Epithelial cell of prostate (primary cell): ENCODE measurements at places on chromosomes 13 and 19.

DNA sequence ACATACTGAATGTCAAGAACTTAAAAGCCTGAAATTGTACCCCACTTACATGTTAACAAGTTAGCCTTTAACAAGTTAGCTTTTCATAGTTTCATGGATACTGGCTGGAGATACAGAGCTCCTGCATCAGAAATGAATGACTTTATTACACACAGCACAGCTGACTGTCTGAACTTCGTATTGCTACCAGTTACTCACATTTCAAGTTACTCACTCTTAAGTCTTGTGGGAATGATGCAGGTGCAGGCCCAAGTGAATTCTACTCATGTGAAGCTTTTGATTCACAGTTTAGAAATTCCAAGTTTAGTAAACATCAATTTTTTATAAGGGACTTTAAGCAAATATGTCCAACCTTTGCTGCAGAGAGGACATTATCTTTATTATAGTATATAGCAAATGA lies 762.2 kb upstream of the PRR20A start:
- no peak for DNase-seq

- DNase-seq = no peak
Measured at GRCh38 chr13:30115257-30115600, 192.1 kb downstream of the KATNAL1 start.

DNA sequence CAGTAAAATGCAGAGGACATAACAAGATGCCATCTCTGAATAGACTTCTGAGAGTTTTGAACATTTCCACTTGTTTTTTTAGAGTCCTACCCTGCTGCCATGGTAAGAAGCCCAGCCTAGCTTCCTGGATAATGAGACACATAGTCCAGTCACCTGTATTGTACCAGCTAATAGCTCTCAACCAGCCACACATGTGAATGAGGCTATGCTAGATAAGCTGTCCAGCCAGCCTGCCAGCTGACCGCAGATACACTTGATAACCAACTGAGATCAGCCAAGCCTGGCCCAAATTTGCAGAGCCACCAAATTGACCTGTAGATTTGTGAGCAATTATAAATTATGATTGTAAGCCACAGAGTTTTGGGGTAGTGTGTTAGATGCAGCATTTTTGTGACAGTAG lies 10.7 kb downstream of the RFXAP start:
- no peak for DNase-seq

DNA sequence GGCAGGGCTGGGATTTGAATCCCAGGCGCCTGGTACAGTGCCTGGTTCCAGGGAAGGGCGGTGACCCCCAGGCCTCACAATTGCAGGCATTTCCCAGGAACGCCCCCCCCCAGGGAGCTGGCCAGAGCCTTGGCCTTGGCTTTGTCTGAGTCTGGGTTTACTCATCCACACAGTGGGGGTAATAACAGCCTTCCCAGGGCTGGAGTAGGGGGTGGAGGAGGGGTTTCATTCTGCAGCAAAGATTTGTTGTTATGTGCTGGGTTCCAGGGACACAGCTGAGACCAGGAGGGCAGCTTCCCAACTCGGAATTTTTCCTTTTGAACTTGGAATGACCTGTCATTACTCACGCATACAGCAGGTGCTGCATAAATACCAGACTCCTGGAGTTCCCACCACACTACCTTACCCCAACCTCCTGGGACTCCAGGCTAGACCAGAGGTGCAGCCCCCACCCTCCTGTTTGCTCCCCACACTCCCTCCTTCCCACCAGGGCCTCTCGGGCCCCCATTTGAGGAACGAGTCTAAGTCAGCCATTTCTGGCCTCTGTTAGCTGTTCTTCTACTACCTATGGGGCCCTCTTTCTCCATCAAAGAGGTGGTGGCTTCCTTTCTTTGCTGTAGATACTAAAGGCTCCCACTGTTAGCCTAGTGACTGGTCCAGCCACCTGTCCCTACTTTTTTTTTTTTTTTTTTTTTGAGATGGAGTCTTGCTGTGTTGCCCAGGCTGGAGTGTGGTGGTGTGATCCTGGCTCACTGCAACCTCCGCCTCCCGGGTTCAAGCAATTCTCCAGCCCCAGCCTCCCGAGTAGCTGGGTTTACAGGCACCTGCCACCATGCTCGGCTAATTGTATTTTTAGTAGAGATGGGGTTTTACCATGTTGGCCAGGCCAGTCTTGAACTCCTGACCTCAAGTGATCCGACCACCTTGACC lies 1.6 kb upstream of the ADAMTS10 start:
- no peak for DNase-seq

GRCh38 chr19:2524840-2525723 lies 49.2 kb downstream of the GADD45B start:
- DNase-seq = peak; percentile 41

GRCh38 chr19:33418461-33418860 lies 45.0 kb downstream of the CEBPG start:
- DNase-seq = no peak

GRCh38 chr19:40690050-40690692 lies at the start of gene NUMBL:
NUMBL (minus strand) TSS chr19:40690651; CDS start chr19:40690483, 168 bp downstream.
- DNase-seq = no peak

GRCh38 chr13:23330356-23330755 lies 103.1 kb downstream of the SACS start:
- DNase-seq = no peak

DNA sequence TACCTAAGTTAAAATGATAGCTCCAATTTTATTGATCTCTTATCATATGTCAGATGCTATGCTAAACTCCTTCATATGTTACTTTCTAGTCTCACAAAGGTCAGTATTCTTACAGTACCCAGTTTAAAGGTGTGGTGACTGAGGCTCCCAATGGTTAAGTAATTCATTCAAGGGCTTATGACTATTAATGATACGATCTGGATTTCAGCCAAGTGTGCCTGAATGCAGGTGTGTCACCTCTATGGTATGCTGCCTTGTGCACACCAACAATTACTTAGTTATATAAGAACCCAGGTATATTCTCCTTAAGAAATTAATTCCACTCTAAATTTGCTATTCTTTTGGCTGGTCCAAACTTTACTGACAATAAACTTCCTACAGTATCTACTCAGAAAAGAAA lies 84.6 kb upstream of the TRPC4 start:
- DNase-seq = peak; percentile 61

DNA sequence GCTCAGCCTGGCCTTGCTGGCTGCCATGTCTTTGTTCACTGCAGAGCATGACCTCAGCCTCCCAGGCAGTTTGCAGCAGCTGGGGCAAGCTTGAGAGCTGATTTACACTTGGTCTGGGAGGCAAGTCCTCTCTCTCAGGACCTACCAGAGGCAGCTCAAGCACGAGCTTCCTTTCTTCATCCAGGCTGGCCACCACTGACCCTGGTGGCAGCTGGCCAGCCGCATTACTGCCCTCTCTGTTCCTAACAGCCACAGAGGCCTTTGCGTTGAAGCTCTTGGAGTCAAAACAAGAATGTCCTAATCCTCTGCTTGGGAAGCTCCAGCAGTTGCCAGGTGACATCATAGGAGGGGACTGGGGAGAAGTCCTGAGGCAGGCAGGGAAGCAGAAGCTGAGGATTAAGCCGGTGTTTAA lies 85.7 kb downstream of the NUFIP1 start:
- DNase-seq = no peak

DNA sequence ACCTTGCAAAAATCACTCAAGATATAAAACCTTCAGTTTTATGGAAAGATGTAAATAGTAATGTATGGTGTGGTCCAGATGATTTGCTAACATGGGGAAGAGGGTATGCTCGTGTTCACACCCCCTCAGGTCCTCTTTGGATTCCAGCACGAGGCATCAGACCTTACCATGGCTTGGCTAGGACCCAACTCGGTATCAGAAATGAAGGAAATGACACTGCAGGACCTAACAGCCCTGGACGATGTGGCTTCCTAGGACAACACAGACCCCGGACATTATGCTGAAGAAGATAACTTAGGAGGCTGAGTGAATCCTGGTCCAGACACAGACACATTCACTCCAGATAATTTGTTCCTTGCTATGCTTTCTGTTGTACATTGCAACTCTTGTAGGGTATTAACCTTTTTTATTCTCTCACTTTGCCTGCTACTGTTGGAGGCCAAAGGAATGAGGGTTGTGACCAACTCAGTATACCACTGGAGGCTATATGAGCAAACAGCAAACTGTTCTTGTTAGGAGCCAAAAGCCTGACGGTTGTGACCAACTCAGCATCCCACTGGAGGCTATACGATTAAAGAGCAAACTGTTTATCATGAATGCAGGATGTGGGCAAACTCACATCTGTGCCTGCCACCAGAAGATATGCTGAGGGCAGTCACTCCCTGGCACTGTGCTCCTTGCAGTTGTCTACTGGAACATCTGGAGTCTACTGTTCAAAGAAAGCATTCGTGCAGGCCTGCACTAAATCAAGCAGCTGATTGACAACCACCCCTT lies 121.7 kb downstream of the ZNF429 start:
- no peak for DNase-seq

DNA sequence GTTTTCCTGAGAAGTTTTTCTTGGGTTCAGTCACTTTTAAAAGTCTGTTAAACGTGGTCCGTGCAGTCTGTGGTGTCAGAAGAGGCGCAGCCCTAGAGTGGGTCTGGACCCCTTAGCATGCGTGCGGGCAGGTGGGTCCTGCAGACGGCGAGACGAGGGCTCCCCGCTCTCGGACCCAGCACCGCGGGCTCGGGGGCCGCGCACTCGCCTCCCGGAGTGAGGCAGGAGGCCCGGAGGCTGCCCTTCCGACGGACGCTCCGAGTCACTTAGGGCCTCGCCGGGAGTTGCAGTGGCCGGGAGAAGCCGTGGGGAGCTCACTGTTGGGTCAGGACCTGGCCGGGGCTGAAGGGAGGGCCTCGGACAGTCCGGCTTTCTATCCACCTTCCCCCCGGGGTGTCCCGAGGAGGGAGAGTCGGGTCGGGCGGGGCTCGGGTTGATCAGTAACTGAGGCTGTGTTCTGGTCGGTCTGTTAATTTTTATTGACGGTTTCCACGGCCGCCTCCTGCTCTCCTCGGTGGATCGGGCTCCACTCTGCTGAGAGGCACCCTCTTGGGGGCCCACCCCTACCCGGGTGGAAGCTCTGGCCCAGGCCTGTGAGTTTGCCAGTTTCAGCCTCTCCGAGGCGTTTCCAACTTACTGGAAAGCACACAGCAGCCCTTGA lies 1.3 kb downstream of the PTBP1 start:
- no peak for DNase-seq

- no peak for DNase-seq
Measured at GRCh38 chr13:37074703-37075102, 15.2 kb upstream of the SUPT20H start.

- no peak for DNase-seq
Measured at GRCh38 chr13:73697166-73697565, 437.0 kb downstream of the KLF12 start.

GRCh38 chr19:12596485-12596884 lies 14.1 kb downstream of the ZNF490 start:
- no peak for DNase-seq

- DNase-seq = no peak
Measured at GRCh38 chr19:48867746-48868113, 687 bp downstream of the PLEKHA4 start.

GRCh38 chr13:93244141-93244917 lies 17.7 kb downstream of the GPC6 start:
- DNase-seq = no peak
